ENCODE measurements at places on chromosomes 16 and 17.

GRCh38 chr17:51595826-51596398 lies 335.6 kb downstream of the UTP18 start:
- DNase-seq: no peak

GRCh38 chr17:64218066-64218465 lies 45.0 kb downstream of the TEX2 start:
- no peak for DNase-seq

DNA sequence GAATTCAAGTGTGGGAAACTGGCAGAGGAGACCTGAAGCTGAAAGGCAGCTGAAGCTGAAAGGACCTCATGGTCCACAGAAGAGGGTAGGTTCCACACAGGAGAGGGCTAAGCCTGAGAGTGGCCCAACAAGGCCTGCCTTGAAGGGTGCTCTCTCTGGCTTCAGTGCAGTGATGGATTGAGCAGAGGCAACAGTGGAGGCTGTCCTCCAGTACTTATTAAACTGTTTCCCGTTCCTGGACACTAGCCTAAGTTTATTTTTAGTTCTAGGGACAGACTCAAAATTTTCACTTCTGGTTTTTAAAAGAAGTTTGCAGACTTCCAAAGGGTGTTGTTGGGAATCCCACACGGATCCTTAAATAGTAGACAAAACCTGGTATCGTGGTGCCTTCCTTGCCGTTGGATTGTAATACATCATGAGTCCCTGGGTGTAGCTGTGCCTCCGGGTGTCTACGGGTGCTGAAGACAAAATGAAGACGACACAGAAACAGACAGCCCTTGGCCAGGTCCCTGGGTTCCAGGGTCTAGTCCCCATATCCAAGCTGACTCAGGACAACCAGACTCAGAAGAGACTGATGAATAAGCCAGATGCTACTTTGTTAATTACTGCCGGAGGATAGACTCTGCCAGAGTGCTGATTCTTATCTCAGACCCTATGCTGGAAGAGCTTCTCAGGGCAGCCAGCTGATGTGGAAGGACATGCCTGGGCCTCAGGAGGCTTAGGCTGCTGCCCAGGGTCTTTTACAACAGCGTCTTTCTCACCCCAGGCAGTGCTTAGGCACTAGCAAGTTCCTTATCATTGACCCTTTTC lies 7.1 kb upstream of the CMTM4 start:
- no peak for DNase-seq

GRCh38 chr16:30972872-30973271 lies 12.1 kb upstream of the HSD3B7 start:
- DNase-seq: no peak

DNA sequence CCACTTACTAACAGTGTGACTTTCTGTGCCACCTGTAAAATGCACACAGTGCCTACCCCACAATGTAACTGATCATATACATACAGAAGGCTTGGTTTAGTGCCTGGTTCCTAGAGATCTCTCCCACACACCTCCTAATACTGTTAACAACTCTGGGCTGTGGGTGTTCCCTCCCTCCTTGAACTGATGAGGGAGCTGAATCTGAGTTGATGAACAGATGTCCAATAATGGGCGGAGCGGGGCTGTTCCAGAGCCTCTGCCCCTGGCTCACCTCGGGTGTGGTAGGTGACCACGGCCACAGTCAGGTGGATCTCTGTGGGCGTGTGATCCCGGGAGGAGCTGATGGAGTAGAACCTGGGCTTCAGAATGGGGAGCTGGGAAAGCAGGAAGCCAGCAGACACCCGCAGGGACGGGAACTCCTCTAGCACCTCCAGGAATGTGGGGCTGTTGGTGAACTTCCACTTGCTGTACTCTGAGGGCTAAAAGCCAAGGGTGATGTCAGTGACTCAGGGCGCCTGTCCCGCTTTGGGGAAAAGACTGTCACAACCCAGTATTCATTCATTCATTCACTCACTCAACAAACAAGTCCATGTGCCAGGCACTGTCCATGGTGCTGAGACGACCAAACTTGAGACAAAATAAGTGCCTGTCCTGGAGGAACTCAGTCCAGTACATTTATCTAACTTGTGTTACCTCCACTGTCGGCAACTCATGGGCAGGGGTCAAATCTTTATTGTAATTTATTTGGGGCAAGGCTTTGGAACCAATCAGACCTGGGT lies 37.6 kb downstream of the NOS2 start:
- DNase-seq: no peak

DNA sequence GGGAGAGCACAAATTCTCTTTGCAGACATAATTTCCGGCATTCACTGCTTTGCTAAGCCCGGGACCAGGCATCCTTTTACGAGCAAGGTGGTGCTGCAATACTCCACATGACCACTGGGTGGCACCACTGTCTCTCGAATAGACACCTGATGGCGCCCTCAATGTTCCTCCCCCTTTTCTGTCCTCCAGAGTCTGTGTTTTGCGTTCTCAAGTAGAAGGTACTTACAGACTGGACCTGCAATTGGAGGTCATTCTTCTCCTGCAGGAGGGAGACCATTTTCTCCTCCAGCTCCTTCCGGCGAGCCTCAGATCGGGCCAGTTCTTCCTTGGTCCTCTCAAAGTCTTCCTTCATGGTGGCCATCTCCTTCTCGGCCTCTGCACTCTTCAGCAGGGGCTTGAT lies 45.2 kb downstream of the MYH13 start:
- DNase-seq: peak; percentile 14

GRCh38 chr17:75639771-75640555 lies 6.7 kb downstream of the SMIM5 start:
- no peak for DNase-seq

GRCh38 chr16:21654466-21654865 lies 2.1 kb upstream of the IGSF6 start:
- DNase-seq: no peak

- no peak for DNase-seq
Measured at GRCh38 chr16:83901101-83901500, 2.2 kb downstream of the MLYCD start.

DNA sequence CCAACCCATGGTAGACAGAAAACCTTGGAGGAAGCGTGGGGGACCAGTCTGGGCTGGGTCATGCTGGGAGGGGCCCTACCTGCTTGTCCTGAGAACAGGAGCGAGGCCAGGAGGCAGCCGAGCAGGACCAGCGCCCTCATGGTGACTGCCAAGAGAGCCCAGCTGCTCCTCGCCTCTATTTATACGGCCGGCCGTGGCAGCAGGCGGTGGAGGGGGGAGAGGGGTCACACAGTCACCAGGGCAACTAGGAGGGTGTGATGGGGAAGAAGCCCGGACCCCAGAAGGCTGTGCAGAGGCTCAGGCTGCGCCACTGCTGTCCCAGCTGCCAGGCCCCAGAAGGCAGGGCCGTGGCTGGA lies at the start of gene SRL:
TSS of gene SRL (minus strand) at position 153 of the 356 bp plus-strand sequence. CDS start at position 140, 13 bp downstream.
- no peak for DNase-seq

DNA sequence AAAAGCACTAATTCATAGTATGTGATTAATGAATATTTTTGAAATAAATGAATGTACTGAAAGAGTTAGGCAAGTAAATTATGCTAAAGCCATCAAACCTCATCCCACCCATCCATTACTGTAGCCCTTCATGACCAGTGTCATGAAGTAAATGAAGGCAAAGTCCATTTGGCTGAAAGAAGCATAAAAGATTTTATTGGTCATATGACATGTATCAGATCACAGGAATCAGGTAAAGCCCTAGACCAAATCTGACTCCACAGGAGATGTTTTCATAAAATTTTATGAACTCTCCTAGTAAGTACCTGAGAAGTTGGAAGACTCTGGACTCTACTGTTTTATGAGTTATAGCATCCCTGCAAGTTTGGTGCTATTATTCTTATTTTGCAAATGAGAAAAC lies 213.5 kb downstream of the TMEM114 start:
- no peak for DNase-seq

- DNase-seq: no peak
Measured at GRCh38 chr17:73956595-73957465, 246.6 kb upstream of the RPL38 start.

DNA sequence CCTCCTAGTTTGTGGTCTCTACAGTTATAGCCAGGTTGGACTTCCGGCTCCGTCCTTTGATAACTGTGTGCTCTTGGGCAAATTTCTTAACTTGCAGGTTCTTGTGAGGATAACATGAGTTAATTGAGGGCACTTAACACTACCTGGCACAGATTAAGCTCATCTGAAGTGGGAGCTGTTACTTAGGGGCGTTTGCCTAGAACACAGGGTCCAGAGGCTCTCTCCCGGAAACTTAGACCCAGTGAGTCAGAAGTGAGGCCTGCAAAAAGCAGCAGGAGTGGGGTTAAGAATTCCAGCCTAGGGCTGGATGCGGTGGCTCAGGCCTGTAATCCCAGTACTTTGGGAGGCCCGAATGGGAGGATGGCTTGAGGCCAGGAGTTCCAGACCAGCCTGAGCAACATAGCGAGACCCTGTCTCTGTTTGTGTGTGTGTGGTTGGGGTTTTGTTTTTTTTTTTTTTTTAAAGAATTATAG lies 1.4 kb downstream of the MVP start:
- no peak for DNase-seq

GRCh38 chr17:37344519-37344918 lies 31.3 kb upstream of the C17orf78 start:
- no peak for DNase-seq

- DNase-seq: no peak
Measured at GRCh38 chr16:80594756-80595155, 54.0 kb downstream of the DYNLRB2 start.

- no peak for DNase-seq
Measured at GRCh38 chr16:31880322-31880979, 6.8 kb downstream of the ZNF267 start.

DNA sequence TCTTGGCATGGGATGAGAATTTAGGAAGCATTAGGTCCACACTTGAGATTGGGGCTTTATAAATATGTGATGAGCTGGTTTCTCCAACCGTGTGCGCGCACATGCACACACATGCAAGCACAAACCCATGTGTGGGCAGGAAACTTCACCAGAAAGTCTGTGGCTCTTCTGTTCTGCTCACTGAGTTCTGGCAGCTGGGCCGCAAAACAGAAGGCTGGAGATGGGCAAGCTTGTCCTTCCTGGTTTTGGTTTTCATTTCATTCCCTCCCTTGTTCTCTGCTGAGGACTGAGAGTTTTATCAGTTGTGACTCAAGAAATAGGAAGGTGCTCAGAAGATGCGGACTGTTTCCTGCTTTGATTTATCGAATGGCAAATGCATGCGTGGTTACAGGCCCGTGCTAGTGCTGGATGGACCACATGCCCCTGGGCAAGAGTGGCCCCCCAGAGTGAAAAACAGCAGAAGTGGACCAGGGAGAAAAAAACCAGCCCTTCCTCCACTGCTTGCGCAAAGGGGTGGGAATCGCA lies 14.1 kb downstream of the MAP3K14 start:
- DNase-seq: no peak

DNA sequence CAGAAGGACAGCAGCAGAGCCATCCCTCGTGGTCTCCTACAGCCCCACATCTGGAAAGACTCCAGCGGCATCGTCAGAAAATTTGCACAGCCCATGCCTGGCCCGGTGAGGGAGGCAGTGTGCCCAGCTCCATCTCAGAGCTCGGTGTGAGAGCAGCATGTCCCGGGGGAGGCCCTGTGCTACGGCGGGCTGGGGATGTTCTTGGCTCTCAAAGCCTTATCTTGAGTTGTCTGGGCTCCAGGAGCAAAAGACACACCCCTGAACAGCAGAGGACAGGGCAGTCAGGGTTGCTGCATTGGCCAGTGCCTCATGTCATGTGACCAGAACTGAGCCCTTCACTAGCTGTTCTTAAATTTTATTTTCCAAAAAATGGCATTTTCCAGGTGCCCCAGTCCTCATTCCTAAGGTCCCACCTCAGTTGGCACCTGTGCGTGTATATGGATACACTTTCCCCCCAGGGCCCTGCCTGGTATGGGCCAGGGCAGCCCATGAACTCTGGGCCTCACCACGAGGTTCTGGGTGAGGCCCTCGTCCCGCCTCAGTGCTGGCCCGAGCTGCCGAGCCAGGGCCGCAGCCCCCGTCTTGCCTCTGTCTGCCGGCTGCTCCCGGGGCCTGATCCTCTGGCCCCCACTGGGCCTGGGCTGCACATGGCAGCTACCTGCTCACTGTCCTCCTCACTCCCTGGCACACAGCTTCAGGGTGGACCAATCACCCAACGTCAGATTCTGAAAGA lies 3.0 kb downstream of the NUDT16L1 start:
- no peak for DNase-seq

DNA sequence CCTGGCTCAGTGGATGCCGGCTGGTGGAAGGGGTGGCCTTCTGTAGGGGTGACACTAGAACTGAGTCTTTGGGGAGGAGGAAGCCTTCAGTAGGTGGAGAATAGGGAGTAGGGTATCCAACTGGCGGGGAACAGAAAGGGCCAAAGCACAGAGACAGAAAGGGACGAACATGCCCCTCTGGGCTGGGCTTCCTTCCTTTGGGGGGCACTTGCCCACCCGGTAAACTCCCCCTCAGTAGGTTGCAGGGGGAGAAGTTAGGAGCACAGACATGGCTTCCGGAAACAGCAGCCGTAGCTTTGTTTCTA lies 774 bp downstream of the ENGASE start:
- no peak for DNase-seq

- no peak for DNase-seq
Measured at GRCh38 chr17:76755285-76755684, 17.4 kb downstream of the MFSD11 start.

DNA sequence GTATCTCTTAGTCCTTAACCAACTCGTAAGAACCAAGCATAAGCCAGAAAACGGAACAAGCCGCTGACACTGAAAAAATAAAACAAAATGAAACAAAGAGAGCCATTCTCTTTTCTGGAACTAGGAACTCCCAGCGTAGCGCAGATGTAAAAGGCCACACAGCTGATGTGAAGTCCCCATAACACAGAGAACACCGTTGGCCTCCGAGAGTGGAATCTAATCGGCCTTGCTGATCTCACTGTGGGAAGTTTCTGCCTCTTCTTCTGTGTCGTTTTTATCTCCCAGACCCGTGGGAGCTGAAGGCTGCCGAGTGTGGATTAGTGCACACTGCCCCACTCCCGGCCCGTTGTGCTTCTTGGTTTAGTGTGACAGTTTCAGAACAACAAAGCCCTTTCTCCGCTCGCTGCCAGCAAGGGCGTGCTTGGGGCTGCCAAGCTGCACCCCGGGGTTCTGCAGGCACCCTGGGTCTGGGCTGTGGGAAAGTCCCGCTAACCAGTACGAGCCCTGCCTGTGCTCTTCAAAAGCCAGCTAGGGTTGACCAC lies 21.7 kb downstream of the TTYH2 start:
- no peak for DNase-seq

- DNase-seq: no peak
Measured at GRCh38 chr17:80244871-80245509, 15.7 kb upstream of the RNF213 start.

DNA sequence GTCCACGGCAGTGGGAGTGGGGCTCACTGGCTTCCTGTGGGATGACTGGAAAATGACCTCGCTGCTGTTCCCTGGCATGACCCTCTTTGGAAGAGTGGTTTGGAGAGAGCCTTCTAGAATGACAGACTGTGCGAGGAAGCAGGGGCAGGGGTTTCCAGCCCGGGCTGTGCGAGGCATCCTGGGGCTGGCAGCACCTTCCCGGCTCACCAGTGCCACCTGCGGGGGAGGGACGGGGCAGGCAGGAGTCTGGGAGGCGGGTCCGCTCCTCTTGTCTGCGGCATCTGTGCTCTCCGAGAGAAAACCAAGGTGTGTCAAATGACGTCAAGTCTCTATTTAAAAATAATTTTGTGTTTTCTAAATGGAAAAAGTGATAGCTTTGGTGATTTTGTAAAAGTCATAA lies 7.8 kb upstream of the RNF213 start:
- peak; percentile 65 for DNase-seq

- no peak for DNase-seq
Measured at GRCh38 chr17:68288804-68289203, 2.1 kb downstream of the SLC16A6 start.
